Uterus (tissue), 4 donors: ENCODE measurements at places on chromosomes 6 and 20.

GRCh38 chr20:6178537-6178936 lies 55.7 kb upstream of the FERMT1 start:
- no peak for DNase-seq

DNA sequence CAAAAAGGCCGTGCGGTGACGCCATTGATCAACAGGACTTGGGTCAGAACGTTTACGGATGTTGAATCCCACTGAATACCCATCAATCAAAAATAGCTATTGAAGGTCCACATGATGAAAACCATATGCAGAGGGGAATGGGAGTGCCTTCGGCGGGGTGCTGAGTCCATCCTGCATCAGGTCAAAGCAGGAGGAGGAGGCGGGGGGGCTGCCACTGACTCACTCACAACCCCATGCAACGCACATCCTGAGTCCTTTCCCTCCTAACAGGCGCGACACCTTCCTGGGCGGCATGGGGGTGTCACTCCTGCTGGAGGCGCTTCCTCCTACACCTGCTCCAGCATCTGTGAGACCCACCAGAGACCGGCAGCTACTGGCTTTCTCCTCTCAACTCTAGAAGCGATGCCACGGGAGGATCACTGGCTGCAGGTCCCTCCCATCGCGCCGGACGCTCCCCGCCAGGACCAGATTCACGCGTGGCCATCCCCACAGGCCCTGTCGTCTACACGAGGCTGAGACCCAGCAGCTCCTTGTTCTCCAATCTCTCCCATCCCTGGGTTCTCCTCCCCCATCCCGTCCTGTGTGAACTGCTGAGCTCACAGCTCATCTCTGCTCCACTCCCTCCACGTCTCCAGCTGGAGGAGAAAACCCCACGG lies 170.6 kb upstream of the THBS2 start:
- no peak for DNase-seq

- DNase-seq, result no peak
These were observed 209.8 kb downstream of the HIVEP2 start for GRCh38 chr6:142735204-142735603.

DNA sequence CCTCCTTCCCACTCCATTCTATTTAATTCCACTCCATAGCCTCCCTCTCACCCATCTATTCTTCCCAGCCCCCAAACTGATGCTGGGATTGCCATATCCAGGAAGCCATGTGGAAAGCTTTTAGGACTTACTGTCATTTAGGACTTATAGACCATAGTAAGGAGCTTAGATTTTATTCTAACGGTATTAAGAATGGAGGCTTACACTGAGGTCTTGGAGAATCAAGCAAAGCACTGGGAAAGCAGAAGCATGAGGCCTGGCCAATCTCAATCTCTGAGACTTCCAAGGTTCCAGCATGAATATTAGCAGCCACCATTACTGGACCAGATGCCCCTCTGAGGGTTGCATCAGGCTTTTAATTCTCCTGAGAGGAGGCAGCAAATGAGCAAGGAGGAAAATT lies 1.4 kb downstream of the CST9 start:
- no peak for DNase-seq

- no peak for DNase-seq
These were observed 536 bp downstream of the ZFP57 start for GRCh38 chr6:29680416-29680815.
